A172 (cell line): ENCODE measurements at places on chromosomes 7 and 10. TPM values are rescaled to one million over a fixed set of nuclear protein-coding genes. Genes with fewer than 3 reads are reported as not detected.

- peak; percentile 69 for DNase-seq
Observed at GRCh38 chr10:122494833-122495232, 33.5 kb downstream of the HTRA1 start.

DNA sequence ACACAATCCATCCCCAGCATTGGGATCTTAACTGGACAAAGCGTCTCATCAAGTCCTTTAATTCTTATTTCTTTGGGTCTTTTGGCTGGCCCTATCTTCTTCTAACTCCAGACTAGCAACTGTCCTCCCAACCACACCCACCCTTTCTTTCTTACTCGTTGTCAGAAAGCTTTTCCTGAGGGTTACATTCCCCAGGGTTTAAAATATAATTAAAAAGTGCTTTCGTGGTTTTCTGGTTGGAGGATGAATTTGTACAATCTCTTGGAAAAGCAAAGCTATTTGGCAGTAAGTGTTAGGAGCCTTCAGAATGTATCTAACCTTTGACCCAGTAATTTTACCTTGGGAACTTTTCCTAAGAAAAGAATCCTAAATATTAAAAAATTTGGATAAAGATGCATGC is 10.4 kb upstream of the ITGB8 start:
- DNase-seq, result no peak

GRCh38 chr10:132336064-132336746 is 4.2 kb downstream of the LRRC27 start:
- no peak for DNase-seq

DNA sequence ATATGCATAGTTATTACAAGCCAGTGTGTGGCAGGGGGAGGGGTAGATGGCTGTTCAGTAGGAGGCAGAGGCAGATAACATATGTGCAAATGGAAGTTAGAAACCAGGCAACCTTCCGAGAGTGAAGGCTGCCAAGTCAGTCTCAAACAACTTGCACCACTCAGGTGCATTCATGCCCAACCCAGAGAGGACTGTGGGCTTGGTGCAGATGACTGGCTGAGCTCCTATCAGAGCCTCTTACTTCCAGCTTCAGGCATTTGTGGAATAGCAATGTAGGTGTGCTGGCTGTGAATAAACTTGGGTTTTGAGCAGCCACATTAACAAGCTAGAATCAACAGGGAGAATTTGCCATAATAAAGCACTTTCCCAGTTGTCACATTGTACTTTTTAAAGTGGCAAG is 789.8 kb downstream of the PHTF2 start:
- no peak for DNase-seq

- DNase-seq, result peak; percentile 55
Observed at GRCh38 chr10:118798231-118798662, 43.5 kb upstream of the CACUL1 start.

DNA sequence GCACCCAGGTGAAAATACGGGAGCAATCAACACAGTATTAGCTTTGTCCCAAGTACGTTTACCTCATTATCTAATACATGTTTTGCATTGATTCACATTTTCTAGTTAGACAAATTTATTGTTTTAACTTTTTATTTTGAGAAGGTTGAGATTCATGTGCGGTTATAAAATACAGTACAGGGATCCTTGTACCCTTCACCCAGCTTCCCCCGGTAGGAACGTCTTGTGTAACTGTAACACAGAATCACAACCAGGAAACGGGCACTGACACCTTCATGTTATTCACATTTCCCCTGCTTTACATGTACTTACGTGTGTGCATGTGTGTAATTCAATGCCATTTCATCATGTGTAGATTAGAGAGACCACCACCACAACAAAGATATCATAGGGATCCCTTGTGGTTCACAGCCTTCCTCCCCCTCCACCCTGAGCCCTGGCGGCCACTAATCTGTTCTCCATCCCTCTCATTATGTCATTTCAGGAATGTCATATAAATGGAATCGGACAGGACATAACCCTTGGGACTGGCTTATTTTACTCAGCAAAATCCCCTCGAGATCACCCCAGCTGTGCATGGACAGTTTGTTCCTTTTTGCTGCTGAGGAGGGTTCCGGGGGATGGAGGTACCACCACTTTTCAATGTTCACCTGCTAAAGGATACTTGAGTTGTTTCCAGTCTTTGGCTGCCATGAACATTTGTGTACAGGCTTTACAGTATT is 46.5 kb upstream of the C10orf71 start:
- DNase-seq, result no peak

GRCh38 chr7:70694971-70695794 is 436.8 kb upstream of the GALNT17 start:
- no peak for DNase-seq

DNA sequence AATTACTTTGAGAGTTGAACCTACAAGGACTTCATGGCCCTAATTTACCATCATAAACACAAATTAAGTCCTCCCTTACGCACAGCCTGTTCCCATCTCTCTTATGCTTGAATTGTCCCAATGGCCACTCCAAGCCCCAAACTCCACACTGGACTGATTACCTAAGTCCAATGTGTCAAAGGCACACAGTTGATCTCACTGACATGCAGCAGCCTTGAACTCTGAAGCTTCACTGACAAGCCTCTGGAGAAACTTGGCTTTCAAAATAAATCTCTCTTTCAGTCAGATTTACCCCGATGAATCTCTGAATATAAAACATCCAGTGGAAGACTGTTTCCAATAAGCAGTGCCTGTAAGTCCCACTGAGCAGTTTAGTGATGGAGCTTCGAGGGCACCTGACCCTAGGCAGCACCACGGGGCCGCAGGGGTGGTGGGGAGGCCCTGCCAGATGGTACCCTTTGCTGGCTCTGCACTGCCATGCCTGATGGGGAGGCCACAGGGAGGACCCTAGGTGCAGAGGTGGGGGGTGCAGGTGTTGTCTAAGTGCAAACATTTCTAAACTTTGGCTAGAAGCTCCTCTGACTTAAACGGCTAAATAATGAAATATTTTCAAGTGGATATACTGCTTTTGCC is 3.3 kb upstream of the MAT1A start:
- DNase-seq, result no peak

GRCh38 chr10:1673568-1674345 is 63.6 kb downstream of the ADARB2 start:
- no peak for DNase-seq

DNA sequence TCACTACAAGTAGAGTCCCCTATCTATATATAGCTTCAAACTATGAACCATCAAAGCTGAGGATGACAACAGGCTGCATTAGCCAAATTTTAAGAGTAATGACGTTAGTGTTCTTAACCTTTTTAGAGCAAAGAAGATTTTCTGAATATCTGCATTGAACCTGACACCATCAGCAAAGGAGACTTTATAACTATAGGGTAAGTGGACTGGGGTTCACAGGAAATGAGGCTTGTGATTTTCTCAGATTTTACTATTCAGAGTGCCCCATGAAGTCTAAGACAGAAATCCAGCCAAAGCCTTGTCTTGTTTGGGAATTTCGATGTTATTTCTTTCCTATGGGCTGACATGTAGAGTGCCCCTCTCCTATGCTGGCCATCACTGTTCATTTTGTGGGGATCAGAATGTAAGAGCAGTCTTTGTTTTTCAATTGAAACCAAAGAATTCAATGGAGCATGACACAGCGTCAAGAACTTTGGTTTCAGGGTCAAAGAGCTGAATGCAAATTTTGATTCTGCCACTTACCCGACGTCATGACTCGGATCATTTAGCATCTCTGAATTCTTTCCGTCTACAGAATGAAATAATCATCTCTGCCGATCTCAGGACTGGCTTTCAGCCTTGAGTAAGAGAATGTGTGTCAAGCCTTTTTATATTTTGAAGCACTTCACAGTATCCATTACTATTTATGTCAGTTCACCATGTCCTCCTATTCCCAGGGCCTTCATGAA is 52.7 kb downstream of the DENND11 start:
- no peak for DNase-seq

GRCh38 chr7:77284616-77285015 is 85.0 kb upstream of the FGL2 start:
- DNase-seq, result no peak

DNA sequence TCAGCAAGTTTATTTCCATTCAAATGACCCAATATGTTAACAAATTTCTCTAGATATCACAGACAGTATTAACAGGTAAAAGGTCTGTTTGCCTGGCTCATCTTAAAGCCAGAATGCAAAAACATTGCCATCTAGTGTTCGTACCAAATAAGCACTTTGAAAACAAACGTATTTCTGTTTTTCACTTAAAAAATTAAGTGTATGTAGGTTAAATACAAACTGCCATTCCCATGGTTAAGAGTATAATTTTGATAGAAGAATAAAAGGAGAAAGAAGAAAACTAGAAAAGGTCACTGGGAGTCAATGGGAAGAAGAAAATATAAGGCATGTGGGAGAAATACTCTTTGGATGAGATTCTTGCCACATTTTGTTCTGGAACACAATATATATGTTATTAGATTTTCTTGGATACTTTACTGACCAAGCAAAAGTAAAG is 51.0 kb downstream of the ORC5 start:
- DNase-seq, result peak; percentile 26

- no peak for DNase-seq
Observed at GRCh38 chr7:130463553-130464434, 23.0 kb upstream of the CEP41 start.

GRCh38 chr10:57830877-57831560 is 436.7 kb downstream of the IPMK start:
- DNase-seq, result no peak

DNA sequence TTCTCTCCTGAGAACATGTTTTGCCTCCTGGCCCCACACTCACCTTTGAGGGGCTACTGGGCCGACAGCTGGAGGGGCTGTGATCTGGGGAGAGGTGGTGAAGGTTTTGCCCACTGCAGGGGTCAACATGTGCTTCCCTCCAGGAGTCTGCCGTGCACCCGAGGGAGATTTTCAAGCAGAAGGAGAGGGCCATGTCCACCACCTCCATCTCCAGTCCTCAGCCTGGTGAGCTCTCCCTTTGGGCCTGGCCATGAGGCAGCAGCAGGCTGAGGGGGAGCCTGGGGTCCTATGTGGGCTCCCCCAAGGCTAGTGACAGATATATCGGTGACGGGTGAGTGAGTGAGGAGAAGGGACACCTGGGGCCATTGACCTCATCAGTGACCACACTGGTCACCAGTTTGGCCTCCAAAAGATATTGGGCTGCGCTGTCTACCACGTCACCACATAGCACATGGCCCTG is 6.6 kb downstream of the PGAM2 start:
- DNase-seq, result no peak

DNA sequence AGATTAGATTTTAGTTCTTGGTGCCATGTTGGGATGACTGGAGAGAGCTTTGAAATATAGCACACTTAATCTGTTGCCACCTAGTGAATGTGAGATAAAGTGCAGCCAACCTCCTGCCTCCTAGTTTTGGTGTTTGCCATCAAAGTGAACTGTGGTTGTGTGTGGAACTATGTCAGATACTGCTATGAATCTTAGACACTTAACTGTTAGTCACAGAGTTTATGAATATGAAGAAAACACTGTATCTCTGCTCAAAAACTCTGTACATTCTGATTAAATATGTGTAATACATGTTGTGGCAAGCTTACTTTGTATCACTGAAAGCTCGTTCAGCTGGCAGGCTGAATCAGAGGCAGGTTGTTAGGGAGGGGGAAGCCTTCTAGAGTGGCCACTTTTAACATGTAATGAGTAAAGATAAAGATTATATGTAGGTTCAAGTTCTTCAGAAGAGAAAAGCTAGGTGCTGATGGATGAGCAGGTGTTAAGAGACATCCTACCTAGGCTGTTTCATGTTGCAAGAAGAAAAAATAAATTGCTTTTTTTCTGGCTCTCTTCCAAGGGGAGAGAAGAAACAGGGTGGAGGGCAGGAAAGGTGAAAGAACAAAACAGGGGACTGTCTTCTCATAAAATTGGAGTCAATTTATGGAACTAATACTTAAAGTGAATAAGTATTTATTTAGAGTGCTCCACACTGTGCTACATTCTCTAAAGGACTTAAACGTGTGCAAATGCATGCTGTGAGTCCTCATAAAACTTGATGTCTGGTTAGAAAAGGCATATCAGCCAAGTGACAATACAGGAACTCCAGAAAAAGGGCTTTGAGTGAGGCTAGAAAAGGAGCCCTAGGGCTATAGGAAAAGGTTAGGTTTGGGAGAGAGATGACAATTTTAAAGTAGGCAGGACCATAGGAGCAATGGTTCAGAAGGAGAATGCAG is 14.1 kb upstream of the LAMB1 start:
- peak; percentile 72 for DNase-seq

- no peak for DNase-seq
Observed at GRCh38 chr7:82172017-82172416, 271.6 kb downstream of the CACNA2D1 start.

GRCh38 chr10:96097865-96098264 is 32.2 kb upstream of the ZNF518A start:
- DNase-seq, result no peak

DNA sequence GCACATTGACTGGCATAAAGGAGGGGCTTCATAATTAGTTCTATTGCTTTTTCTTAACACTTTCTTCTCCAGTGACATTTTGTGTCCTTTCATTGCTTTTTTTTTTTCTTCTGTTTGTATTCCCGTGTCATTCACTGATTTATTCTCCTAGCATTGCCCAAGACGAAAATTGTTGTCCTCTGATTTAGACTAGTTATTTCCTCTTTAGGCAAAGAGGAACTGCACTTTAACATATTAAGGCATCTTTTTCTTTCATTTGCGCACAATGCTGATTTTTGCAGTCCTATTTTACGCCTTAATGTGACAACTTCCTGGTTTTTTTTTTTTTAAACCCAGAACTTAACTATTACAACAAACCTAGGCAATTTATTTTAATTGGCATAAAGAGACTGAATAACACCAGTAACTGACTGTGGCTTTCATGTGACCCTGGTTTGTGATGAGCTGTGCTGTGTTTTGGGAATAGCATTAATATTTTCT is 39.7 kb downstream of the ARID5B start:
- no peak for DNase-seq

DNA sequence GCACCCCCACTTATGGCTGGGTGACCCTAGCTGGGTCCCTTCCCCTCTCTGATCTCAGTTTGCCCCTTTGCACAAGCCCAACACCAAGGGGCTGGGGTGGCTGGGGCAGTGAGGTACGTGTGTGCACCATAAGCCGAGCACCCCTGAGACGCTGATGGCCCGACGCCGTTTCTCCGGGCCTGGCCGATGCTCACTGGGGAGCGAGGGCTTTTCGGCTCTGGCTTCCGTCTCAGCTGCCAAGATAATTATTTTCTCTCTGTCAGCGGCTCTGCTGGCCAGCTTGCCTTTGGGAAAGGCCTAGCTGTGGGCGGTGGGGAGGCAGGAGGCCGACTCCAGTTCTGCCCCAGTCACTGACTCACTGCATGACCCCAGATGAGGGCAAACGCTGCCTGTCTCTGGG is 91.0 kb downstream of the ZMIZ1 start:
- DNase-seq, result no peak

The BLOC1S2 gene
- 113 and 127 TPM in 2 replicates for total RNA-seq

The TAS2R4 gene
- total RNA-seq, result 0.07 and 0.88 TPM in 2 replicates

The MUC3A gene
- not detected in 2 replicates for total RNA-seq

The LIPK gene
- not detected in 2 replicates for total RNA-seq

The NPFFR1 gene
- total RNA-seq, result 0.02 TPM in 1 of 2 replicates, not detected in the other

The CLCN1 gene
- total RNA-seq, result not detected in 2 replicates

The PKD1L1 gene
- 0.69 TPM in 1 of 2 replicates, not detected in the other for total RNA-seq

The ADCYAP1R1 gene
- total RNA-seq, result 0.16 TPM in 1 of 2 replicates, not detected in the other

The OR9A2 gene
- total RNA-seq, result not detected in 2 replicates

The CYP51A1 gene
- 67.9 and 78.6 TPM in 2 replicates for total RNA-seq

The GIMAP2 gene
- 3.0 and 7.5 TPM in 2 replicates for total RNA-seq

The PAX4 gene
- not detected in 2 replicates for total RNA-seq
